Sigmoid colon (tissue), 7 donors: ENCODE measurements at places on chromosomes 6 and 20. TPM values are rescaled to one million over a fixed set of nuclear protein-coding genes. Genes with fewer than 3 reads are reported as not detected.
A peak's percentile ranks its signal among the peaks of the same experiment; 100 is the strongest.

- no peak overlapping the region for H3K4me3 ChIP-seq
- no peak overlapping the region for H3K27ac ChIP-seq
These were observed 2.5 kb downstream of the GMNN start for GRCh38 chr6:24777227-24777626.

GRCh38 chr6:105744815-105745214 lies 341.3 kb upstream of the PRDM1 start:
- no peaks in the 10 kb centered on the region for H3K36me3 ChIP-seq
- no peak overlapping the region for H3K4me3 ChIP-seq
- no peak for DNase-seq
- no peaks in the 10 kb centered on the region for H3K4me1 ChIP-seq

The SLC22A3 gene
- 13.6 TPM for total RNA-seq

The KCNQ5 gene
- total RNA-seq = 0.49 TPM

DNA sequence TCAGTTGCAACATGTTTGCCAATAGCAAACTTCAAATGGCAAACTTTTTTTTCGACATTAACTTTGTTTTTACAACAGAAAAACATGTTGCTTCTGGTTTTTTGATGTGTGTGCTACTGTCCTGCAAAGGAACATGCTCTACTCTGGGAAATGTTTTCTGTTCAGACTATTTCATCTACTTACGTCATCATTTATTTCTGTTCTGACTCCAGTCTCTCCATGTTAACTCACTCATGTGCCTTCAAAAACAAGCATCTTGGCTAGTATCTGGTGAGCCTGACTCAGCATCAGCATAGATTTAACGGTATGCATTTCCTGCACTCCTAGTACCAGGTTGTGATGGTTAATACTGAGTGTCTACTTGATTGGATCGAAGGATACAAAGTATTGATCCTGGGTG lies 36.1 kb upstream of the MAP7 start:
- H3K4me1 ChIP-seq = peaks cover 12% of the 10 kb centered on the region
- H3K4me3 ChIP-seq = no peak overlapping the region
- peak overlapping the region; percentile 59 for H3K27ac ChIP-seq
- no peaks in the 10 kb centered on the region for H3K27me3 ChIP-seq

- H3K4me3 ChIP-seq = no peak overlapping the region
- no peaks in the 10 kb centered on the region for H3K36me3 ChIP-seq
- H3K27me3 ChIP-seq = no peaks in the 10 kb centered on the region
- DNase-seq = peak; percentile 12
- H3K4me1 ChIP-seq = no peaks in the 10 kb centered on the region
These were observed 46.7 kb downstream of the KCNK5 start for GRCh38 chr6:39182604-39183003.

The PLCB4 gene
- total RNA-seq = 12.4 TPM

The UNC5CL gene
- 1.8 TPM for total RNA-seq

The FAXC gene
- total RNA-seq = 44.9 TPM

The FLRT3 gene
- 5.6 TPM for total RNA-seq

The IL20RA gene
- 0.71 TPM for total RNA-seq

The NRM gene
- 3.6 TPM for total RNA-seq

DNA sequence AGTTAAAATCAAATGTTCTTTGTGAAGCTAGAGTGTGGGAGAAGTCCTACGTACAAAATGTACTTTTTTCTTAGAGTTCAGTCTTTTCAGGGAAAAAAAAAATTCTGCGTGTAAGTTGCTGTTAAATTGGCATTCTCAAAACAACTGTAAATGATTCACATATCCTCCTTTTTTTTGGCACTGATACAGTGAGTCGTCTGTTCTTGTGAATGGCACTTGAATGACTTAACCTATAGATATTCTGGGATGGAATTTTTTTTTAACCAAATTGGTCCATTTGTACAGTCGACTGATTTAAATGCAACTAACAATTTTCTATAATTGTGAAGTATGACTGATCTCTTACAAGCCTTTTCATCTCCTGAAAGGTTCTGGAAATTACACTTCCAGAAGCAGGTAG lies 5.5 kb upstream of the JAG1 start:
- H3K27ac ChIP-seq = no peak overlapping the region
- H3K27me3 ChIP-seq = no peaks in the 10 kb centered on the region
- no peak overlapping the region for H3K4me3 ChIP-seq
- no peak for DNase-seq

DNA sequence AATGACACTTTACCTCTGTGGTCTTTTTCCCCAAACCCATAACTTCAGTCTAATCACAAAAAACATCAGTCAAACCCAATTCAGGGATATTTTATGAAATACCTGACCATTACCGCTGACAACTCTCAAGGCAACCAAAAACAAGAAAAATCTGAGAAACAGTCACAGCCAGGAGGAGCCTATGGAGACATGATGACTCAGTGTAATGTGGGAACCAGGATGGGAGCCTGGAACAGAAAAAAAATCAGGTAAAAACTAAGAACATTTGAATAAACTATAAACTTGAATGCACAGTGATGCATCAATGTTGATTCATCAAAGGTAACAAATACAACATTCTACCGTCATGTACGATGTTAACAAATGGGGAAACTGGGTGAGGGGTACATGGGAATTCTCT lies 84.1 kb upstream of the TSHZ2 start:
- no peak overlapping the region for H3K27ac ChIP-seq
- no peaks in the 10 kb centered on the region for H3K36me3 ChIP-seq
- H3K4me1 ChIP-seq = no peaks in the 10 kb centered on the region
- H3K27me3 ChIP-seq = no peaks in the 10 kb centered on the region
